ENCODE measurements at places on chromosomes 7 and 10.

- no peak for DNase-seq
Measured at GRCh38 chr10:29914986-29915785, 144.2 kb downstream of the JCAD start.

DNA sequence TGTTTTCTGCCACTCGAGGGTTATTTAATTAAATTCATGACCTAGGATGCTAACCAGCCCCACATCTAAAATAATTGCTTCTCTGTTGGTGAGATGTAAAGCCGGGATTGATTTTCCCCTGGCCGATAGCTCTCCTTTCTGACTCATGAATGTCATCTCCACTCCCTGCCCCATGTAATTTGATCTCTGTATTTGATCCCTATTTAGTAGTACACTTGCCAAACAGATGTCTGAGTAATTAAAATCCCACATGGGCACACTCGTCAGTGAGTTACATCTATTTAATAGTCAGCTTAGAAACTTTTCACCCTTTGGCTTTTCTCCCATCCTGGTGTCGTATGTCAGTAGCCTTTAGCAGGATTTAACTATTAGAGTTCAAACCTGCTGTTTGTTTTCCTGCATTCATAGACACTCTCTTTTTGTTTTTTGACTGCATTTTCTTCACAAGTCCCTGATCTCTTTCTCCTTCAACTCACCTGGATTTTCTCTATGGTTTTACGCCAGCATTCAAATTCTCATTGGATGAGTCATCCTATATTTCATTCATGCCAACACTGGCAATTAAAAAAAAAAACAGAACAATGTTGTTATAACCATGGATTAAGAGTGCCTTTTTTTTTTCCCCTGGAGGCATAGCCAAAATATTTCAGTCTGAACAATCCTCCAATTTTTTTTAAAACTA, 82.7 kb downstream of the SPAG6 start:
- no peak for DNase-seq

DNA sequence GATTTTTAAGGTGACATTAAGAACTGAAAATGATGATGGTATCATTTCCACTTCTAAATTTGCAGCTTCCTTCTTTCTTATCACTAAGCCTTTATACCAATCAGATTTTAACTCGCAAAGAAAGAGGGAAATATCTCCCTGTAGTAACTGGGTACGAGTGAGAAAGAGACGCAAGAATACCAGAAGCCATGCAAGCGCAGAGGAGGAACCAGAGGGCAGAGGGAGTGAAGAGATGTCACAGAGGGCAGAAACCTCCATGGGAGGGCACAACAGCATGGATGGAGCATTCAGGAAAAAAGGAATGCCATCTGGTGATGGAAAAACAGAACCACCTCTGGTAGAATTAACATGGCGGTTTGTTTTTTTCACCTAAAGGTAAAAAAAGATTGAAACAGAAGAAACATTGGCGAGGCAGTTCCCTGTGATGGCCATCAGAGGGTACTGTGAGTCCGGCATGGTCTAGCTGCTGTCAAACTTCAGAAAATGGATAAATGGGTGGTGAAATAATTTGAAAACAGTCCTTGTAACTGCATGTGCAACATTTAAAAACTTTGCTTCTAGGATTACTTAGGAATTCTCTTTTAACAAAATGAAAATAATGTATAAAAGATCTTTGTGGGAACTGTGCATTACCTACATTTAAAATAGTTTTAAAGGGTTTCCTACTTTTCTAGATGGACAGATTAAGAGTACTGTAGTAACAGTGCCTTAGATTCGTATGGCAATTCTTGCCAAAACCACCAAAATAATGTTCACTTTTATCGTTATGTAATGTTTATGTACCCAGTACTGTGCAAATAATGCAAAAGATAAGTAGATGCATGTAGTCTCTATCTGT, 91.8 kb downstream of the ARHGAP12 start:
- DNase-seq, result no peak

- DNase-seq, result no peak
Measured at GRCh38 chr7:109449760-109450159, 880.1 kb downstream of the DNAJB9 start.

DNA sequence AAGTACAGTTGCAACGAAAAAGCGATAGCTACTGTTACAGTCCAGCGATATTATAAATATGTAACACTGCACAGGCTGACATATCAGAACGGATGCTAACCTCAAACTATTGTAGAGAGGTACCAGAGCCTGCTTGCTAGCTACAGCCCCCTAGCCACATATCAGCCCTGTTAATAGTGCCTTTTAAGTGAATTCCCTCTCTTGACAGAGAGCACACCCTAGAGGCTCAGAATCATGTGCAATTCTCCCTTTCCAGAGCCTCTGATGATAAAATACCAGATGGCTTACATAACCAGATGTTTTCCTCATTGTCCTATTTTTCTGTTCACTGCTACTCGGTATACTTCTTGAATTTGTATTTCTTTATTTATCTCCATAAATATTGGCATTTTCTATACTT, 960.7 kb upstream of the CELF2 start:
- DNase-seq, result no peak

- no peak for DNase-seq
Measured at GRCh38 chr10:91551856-91552255, 81.0 kb downstream of the PPP1R3C start.

- no peak for DNase-seq
Measured at GRCh38 chr7:26857170-26857505, 7.3 kb downstream of the SKAP2 start.

DNA sequence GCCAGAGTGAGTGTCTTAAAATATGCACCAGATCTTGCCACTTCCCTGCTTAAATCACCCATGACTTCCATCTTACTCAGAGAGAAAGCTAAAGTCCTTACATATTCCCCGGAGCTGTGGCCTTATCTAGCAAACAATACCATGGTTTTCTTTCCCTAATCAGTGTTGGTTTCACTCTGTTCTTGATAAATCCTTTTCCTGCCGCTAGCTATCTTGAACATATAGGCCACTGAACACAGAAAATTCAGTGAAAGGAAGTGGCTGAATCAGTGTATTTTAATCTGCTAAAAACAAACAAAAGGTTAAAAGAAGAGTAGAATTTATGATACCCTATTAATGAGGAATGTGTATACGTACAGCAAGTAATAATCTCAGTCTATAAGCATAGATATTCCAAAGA, 42.0 kb upstream of the JAZF1 start:
- DNase-seq, result no peak

DNA sequence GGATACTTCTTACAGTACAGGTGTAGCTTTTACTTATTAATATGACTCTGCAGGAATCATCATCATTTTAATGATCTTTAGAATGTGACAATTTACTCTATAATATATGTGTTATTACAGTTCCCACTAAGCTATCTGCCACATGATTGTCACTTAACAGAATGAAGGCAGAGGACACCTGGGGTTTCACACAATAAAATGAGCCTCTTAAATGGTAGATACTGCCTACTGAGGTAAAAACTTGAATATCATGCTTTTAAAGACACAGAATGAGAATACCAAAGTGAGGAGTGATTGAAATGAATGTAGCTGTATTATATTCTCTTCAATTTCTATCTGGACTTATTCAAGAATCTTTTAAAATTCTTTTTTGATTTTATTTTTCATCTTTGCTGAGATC, 1255.3 kb upstream of the LRRN3 start:
- DNase-seq, result no peak

DNA sequence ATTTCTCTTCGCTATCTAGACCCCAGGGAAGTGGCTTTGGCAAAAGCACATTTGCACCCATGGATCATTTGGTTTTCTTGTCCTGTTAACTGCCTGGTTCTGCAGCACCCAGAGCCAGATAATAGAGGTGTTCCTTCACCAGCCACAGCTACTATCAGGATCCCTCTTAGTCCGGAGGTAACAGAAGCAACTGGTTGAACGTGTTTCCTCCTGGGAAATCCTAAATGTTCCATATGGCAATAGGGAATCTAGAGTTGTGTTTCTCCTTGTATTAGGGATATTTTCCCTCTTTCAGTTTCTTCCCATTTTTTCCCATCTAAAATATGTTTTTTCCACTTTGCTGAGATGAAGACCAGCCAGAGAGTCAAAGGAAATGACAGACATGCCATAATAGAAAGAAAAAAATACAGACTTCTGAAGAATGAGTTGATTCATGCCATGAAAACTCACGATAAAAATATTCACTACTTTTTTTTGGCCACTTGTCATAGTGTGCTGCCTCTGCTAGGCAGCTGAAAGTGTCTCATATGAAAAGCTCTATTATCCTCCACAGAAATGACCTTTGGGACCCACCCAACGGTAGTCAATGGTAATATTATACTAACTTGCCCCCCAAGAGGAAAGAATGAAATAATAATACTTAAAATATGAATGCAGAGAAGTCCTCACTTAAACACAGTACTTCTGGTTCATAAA, 472.8 kb downstream of the KCNMA1 start:
- DNase-seq, result no peak

GRCh38 chr10:11604865-11605650, 6.4 kb downstream of the USP6NL start:
- no peak for DNase-seq

DNA sequence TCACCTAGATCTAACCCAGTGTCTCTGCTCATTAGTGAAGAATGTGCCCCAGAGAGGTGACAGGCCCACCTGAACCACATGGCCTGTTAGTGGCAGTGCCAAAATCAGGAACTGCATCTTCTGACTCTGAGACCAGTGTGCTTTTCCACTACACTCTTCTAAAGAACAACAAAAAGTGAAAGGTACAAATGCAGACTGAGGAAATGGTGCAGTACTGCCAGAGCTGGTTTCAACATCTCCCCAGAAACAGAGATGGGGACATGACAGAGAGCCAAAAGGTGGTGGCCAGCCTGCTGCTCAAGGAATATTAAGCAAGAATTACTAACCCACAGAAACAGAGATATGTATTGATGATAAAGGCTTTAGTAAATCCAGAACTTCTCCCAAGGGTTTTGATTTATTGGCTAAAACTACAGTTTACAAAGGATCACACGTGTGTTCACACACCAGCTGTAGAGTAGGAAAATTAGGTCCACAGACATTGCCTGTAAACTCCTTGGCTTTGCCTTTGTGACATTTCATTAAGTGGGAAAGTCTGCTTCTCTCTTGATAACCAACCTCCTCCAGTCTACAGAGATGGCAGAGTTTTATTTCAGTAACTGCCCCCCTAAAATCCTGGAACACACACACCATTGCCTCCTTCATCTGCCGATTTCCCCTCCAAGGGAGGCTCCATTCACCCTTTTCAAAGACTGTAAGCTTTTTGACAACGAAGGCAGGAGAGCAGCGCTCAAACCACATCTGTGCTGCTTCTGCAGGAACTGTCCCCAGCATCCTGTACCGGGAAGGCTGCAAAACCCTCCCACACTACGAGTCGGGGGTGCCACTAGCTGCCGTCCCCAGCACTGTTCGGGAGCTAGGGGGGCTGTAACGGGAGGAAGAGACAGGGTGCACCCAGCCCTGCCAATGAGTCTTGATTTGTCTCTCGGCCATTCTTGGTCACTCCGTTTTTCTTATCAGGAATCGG, 29.8 kb downstream of the GSDME start:
- DNase-seq, result no peak

DNA sequence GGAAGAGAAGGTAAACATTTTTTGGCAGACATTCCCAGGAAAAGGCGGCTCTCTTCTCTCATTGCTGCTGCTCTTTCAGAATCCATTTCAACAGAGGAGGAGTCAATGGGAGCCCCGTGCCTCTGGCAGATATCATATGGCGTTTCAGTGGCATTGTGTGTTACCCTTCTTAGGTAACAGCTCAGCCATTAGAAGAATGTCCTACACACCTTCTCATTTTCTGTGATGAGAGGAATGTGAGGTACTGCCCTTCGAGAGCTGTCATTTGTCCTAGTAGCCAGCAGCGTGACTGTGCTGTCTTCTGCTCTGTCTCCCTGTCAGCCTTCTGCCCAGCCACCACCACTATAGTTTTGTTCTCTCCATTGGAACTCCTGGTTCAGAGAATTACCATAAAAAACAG, 102.4 kb downstream of the EGFR start:
- DNase-seq, result no peak

GRCh38 chr7:27101171-27101956, 1.1 kb downstream of the HOXA2 start:
- DNase-seq, result no peak

DNA sequence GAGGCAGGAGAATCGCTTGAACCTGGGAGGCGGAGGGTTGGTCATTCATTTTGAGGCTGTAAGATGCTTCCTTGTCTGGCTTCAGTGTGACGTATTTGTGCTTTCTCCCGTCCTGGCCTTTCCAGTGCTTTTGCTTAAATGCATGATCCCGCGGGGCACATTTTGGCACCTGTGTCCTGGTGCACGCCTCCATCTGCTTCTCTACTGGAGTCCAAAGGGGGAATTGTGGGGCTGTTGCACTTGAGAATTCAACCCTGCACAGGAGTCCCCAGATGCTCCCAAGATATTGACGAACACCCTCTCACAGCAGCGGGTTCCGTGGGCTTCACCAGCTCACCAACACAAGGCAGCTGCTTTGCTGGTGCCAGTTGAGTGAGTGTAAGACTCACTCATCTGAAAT, 10.3 kb upstream of the LRRC27 start:
- DNase-seq, result no peak

DNA sequence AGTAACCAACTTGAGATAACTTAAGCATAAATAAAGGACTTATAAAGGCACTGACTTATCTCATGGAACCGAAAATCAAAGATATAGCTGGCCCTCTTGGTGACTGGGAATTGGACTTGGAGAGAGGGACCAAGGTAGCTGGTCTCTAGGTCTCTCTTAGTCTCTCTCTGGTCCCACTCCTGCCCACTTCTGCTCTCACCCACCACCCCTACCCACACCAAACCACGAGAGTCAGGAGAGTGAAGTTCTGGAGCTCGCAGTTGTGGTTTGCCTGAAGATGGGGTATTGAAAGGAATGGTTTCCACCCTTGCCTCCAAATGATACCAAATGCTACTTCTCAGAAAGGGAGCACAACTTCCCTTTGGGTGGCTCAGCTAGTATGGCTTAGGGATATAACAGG, 216.3 kb downstream of the LRMDA start:
- DNase-seq, result no peak

- no peak for DNase-seq
Measured at GRCh38 chr7:7395785-7396184, 139.9 kb downstream of the COL28A1 start.

- no peak for DNase-seq
Measured at GRCh38 chr10:14010101-14010558, 320.6 kb downstream of the FRMD4A start.

- no peak for DNase-seq
Measured at GRCh38 chr7:132226957-132227290, 349.3 kb downstream of the PLXNA4 start.

- DNase-seq, result no peak
Measured at GRCh38 chr7:12984117-12984516, 296.7 kb downstream of the ARL4A start.

DNA sequence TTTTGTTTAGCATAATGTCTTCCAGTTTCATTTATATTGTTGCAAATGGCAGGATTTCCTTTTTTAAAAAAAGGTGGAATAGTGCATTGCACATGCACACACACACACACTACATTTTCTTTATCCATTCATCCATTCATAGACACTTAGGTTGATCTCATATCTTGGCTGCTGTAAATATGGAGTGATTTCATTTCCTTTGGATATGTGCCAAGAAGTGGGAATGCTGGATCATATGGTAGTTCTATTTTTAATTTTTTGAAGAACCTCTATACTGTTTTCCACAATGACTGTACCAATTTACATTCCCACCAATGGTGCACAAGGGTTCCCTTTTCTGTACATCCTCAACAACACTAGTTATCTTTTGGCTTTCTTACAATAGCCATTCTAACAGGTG, 68.9 kb downstream of the EBLN1 start:
- no peak for DNase-seq

- peak; percentile 56 for DNase-seq
Measured at GRCh38 chr7:44978511-44979366, at the start of gene MYO1G. TSS of gene MYO1G (minus strand) at chr7:44979015. CDS start at chr7:44978961, 54 bp downstream.
